ENCODE measurements at places on chromosomes 4 and X.

- no peak for DNase-seq
Observed at GRCh38 chr4:104344342-104344980, 150.2 kb downstream of the CXXC4 start.

DNA sequence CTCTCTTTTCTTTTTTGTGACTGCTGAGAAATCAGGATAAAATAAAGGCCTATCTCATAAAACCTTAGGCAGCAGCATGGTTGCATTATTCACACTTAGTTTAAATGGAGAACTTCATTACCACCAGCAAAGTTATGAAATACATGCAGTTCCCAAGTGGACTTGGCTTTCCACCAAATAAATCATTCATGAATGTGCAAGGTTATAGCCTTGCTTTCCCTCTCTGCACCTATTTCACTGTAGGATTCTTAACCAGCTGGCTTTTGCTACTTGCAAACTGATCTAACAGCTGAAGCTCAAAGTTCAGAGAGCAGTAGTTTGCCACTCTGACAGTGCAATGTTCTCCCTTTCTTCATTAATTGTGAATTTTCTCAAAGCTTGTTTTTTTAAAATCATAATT is 140.1 kb upstream of the SMIM31 start:
- DNase-seq, result no peak

- no peak for DNase-seq
Observed at GRCh38 chr4:723751-724530, 18.3 kb downstream of the PCGF3 start.

DNA sequence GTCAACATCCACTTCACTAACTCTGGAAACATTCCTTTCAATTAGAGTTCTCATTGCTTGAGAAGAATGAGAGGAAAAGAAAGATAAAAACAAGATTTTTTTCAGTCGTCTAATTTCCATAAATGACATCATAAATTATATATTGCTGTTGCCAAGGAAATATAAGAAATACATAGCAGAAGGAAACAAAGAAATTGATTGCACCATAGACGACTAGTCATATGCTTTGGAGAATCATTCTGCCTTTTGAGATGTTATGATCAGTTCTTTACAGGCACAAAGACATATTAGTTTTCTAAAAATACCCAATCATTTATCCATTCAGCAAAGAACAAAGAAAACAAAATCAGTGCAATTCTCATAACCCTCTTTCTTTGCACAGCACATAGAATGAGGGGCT is 672 bp upstream of the C1QTNF7 start:
- no peak for DNase-seq

DNA sequence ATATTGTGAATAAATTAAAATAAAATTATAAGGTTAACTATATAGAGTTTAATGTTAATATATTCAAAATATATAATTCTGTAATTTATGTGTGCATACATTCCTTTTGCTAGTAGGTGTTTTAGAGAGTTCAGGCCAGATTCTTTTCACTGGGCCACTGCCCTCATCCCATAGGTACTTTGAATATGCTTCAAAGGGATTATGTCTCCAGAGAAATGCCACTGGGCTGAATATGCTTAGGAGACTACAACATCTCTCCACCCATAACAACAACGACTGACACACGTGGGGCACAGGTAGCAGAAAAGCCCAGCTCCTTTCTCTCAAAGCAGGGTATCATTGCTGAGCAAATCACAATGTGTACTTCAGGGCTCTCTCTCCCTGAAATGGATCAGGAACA is 290.9 kb upstream of the TACR3 start:
- no peak for DNase-seq

- no peak for DNase-seq
Observed at GRCh38 chr4:18111081-18111480, 89.5 kb upstream of the LCORL start.

DNA sequence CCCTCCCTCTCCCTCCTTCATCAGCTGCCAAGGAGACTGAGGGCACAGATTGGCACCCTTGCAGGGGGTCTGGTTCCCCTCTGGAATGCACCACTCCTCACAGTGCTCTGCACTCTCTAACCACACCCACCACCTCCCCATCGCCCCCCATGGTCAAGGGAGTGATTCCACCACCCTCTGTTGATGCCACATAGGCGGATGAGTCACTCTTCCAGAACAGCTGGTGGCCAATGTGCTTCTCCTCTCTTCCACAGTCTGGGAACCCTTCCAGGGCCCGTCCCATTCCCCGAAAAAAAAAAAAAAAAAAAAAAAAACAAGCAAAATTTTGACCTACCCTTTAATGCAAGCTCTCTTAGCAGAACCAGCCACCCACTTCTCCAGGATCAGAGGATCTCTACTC is 341.3 kb upstream of the KLF3 start:
- no peak for DNase-seq

- DNase-seq, result no peak
Observed at GRCh38 chr4:104064646-104065577, 345.1 kb upstream of the TACR3 start.

DNA sequence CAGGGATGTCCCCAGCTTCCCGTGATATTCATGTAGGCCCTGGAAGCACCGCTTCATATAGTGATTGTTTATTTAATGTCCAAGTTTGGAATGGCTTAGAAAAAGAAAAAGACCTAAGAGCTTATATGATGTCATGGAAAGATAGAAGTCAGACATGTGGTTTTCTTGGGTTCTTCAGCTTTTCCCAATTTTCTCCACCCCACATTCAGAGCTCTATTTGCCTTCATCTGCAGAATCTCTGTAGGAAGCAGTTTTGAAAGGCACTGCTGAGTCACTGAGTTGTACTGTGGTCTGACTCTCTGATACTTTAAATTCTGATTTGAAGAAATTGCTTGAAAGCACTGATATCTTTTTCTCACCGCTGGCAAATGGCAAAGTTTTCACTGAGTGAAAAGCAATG is 120.6 kb upstream of the EDNRA start:
- DNase-seq, result no peak

DNA sequence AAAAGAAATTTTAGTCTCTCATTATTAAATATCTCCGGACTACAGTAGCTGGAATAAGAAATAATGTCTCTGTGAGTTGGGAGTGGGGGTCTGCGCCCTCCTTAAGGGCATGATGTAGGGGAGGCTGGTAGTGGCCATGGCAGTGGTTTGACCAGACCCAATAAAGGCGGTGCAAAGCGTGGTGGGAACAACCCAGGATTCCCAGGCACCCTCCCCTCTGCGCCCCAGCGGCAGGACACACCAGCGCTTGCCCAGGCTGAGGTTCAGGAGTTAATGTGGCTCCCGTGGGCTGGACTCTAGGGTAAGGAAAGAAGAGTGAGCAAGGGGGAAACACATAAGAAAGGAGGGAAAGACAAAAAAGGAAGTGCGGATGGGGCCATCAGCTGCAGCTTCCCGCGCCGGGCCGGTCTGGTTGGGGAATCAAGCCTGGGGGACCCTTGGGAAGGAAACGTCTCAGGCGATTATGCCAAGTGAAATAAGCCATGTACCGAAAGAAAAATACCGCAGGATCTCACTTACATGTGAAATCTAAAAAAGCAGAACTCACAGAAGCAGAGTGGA is 157.5 kb upstream of the SMIM31 start:
- DNase-seq, result no peak

DNA sequence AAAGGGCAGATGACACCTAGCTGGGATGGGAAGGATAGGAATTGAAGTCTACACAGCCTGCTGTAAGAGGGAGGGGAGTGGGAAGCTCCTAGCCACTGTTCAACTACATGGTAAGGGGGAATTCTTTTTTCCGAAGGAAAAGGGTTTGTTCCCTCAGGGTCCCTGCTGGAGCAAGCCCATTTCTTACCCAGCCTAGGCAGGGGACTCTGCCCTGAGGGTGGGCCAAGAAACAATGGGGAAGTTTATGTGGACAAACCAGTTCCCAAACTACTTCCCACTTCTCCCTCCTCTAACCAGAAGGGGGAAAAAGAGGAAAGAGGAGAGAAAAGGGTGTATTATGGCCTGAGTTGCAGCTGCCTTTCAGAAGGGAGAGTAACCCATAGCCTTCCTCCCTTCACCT is 13.5 kb upstream of the VSIG4 start:
- no peak for DNase-seq

- DNase-seq, result no peak
Observed at GRCh38 chrX:32987142-32987541, 224.2 kb downstream of the DMD start.

DNA sequence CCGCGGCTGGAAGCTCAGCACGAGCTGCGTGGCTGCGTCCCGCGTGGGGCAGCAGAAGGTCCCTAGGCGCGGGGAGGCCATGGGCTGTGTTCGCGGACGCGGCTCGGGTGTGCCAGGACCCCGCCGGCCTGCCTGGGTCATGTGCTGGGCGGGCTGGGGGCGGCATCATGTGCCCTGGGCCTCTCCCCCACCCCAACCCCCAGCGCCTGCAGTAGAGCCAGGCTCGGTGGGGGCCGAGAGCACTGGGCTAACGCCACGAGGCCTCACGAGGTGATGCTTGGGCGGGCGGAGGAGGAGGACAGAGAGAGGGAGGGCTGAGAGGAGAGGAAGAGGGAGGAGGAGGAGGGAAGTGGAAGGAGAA is at the start of gene GPR143:
Gene GPR143, minus strand, starts transcription at position 111 of the 361 bp plus-strand sequence. Its CDS starts 30 bp downstream, at position 81.
- DNase-seq, result no peak

DNA sequence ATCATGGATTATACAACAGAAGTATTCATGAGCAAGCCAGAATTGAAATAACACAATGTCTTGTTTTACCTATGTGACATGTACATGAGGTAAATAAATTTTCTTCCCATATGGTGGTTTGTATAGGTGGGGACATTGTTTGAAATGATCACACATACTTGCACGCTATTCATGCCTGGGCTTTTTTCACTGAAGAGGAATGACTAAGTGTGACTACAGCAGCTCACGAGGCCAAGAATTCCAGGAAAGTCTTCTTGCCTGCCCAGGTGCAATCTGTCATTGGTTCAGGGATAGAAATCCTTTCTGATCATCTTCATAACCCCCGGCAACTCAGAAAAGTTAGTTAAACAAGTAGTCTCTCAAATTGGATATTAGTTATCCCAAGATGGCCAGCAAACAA is 36.3 kb upstream of the AREG start:
- DNase-seq, result no peak

- no peak for DNase-seq
Observed at GRCh38 chr4:124936427-124936826, 223.9 kb upstream of the ANKRD50 start.
